Kidney capillary endothelial cell (primary cell): ENCODE measurements at places on chromosomes 6 and 20.

GRCh38 chr6:166005401-166005943 is 162.2 kb downstream of the TBXT start:
- DNase-seq: no peak

DNA sequence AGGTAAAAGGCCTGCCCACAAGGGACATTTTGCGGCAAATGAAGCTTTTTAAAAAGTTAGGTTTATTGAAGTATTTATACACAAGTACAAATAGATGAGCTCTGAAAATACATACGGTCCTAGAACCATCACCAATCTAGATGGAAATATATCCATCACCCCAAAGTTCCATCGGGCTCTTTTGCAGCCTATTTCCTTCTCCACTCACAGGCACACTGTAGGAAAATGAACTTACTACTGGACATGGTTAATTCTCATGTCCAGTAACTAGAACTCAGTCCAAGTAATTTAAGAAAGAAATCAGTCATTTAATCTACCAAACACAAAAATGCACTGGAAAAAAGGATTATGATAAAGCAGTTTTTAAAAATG is 6.2 kb downstream of the PCNA start:
- DNase-seq: no peak

GRCh38 chr20:62294516-62294915 is 8.3 kb upstream of the ADRM1 start:
- peak; percentile 25 for DNase-seq

- DNase-seq: no peak
These were observed 67.1 kb downstream of the ESF1 start for GRCh38 chr20:13717631-13718044.

DNA sequence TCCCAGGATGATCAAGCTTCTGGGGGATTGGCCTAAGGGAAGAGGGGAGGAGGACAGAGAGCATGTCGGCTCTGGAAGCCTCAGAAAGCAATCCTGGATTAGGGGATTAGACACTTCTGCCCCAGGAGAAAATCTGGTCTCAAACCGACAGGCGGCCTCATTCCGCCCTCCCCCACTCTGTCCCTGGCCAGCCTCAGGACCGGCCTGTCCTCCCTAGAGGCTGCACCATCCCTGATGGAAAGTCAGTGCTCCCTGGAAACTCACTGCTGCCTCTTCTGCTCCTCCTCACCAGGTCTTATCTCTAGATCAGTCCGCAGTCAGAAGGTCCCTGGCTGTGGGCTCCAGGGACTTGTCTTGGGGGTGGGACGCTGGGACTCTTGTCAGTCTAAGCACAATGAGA is 905 bp upstream of the SLC12A5 start:
- no peak for DNase-seq

GRCh38 chr20:42740226-42740870 is 449.4 kb downstream of the PTPRT start:
- DNase-seq: no peak

GRCh38 chr6:56650191-56650590 is 7.5 kb upstream of the DST start:
- no peak for DNase-seq

GRCh38 chr6:1424306-1424927 is 35.0 kb downstream of the FOXF2 start:
- peak; percentile 46 for DNase-seq

DNA sequence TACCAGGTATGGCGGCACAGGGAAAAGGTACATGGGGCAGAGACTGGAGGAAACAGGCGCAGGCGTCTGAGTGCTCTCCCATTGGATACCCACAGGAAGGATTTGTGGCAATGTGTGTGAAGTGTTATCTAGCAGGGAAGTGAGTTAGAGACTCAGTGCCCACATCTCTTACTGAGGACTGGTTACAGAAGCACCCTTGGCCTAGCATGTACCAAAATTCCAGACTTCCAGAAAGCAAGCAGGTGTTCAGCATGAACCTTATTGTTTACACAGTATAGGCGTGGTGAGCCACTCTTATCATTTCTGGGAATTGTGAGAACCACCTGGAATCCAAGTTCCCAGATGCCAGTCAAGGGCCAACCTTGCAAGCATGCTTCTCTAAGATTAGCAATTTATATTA is 14.2 kb downstream of the MANBAL start:
- no peak for DNase-seq

GRCh38 chr6:136289579-136290409 is at the start of gene BCLAF1:
TSS of gene BCLAF1 (minus strand) at chr6:136289846. CDS start at chr6:136279866, 9,980 bp downstream.
- DNase-seq: peak; percentile 98

DNA sequence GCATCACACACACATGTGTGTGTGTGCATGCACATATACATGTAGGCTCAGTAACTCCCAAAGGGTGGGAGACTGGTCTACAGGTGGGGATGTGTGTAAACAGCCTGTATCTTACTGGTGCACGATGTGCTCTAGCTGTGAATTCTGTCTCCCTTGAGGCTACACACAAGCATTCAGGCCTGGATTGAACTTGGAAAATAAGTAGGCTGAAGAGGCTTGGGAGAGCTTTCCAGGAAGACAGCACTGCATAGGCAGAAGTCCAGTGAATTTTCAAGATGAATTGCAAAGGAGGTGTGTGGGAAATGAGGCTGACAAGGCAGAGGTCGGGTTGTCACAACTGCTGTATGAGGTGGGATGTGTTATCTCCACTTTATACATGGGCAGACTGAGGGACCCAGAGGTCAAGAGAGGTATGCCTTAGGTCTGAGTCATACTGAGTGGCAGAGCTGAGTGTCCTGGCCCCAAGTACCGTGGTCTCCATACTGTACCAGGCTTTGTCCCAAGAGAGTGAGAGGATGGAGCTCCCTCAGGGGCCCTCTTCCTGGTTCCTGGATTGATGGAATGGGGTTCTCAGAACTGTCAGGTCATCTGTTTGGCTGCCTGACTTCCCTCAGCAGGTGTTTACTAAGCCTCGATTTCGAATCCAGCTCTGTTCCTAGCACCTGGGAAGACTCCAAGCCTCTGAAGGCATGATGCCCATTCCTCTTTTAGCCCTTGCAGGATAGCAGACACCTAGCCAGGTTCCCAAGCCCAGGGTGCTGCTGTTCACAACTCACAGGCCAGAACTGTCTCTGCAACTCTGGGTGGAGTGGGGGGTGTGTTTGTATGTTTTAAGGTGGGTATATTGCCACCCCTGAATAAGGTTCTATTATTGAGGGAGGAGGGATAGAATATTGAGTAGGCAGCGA is 14.4 kb downstream of the SNPH start:
- no peak for DNase-seq

GRCh38 chr6:13396241-13396792 is 68.0 kb upstream of the TBC1D7 start:
- DNase-seq: no peak

GRCh38 chr20:64025826-64026412 is 10.1 kb upstream of the C20orf204 start:
- no peak for DNase-seq

- no peak for DNase-seq
These were observed 94.3 kb downstream of the CDC5L start for GRCh38 chr6:44481760-44482159.

DNA sequence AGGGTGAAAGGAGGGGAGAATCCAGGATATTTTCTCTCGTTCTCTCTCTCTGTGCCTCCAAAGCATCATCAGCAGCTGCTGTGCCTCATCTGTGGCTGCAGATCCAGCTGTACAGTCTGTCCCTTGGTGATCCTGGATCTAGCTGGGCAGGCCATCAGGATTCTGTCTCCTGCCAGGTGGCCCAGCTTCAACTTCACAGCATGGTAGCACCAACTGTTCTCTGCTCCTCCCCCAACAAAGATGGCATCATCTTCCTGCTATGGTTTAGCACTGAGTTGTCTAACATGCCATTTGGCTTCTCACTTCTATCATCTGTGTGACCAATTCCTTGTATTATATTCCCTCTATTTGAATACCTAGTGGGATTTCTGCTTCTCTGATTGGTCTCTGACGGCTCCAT is 28.6 kb upstream of the ARFGEF2 start:
- DNase-seq: no peak

DNA sequence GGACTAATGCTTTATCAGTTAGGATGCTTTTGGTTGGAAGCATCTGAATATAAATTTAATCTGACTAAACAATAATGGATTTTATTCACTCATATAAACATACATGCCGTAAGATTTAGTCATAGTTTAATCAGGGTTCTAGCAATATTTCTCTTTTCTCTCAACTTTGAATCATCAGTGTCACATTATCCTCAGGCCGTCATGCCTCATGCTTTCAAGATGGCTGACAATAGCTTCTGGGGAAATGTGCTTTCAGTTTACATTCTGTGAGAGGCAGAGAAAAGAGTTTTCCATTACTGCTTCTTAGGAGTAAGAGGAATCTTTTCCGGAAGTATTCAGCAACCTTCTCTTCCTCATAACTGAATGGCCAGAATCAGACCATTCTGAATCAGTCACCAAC is 162.2 kb downstream of the GJA1 start:
- DNase-seq: no peak

DNA sequence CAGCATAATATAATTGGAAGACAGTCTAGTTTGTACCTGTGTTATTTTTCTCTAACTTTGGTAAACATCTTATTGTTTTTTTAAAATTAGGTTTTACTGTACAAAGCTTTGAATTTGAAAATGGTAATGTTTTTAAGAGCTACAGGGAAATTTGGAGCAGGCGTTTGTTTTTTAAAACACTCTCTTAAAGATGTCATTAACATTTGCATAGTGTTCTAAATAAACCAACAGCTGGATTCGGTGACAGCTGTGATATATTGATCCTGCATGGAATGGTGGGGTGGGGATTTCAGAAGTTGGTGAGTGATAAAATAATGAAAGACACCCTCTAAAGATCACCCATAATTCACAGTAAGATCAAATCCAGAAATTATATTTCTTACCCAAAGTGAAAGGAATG is 97.9 kb upstream of the PRL start:
- DNase-seq: no peak

DNA sequence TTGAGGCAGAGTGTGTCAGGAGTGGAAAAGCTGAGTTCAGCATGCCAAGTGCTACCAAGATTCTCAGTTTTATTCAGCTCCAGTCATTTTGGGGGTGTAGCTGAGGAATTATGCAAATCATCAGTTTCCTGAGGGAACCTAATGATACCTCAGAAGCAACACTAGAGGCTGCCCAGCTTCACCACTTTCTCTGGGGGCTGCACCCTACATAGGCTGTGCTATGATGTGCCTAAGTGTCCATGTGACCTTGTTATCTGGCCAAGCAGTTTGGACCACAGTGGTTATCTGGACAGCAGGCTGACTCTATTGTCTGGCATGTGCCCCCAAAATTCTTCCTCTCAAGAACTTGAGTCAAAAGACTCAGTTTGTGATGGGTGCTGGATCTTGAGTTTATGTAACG is 374.6 kb upstream of the SYNCRIP start:
- DNase-seq: no peak

DNA sequence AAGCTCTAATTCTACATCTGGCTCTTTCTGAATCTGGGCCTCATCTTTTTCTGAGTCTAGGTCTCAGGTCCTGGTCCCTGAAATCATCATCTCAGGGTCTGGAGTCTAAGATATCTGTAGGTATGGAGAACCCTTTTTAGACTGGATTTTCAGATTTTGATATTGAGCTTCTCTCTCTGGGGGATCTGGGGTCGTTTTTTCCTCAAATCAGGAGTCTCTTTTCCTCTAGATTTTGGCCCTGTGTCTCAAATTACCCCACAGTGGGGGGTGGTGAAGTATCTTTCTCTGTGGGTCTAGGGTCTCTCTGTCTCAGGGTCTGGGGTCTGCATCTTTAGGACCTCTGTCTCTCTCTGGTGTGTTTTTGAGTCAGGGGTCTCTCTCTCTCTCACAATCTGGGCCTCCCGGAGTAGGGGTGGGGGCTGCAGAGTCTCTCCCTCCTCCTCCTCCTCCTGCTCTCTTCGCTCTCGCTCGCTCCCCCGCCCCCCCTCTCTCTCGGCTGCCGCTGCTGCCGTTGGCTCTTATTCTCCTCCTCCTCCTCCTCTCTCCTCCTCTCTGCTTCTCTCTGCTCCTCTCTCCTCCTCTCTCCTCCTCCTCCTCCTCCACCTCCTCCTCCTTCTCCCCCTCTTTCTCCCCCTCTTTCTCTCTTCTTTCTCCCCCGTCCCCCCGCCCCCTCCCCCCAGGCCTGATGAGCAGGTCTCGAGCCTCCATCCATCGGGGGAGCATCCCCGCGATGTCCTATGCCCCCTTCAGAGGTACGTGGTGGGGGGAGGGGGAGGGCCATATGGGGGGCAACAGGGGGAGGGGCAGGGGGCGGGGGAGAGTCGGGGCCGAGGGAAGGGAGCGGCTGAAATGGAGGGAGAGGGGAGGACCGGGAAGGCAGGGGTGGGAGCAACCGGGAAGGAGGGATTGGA is at the start of gene SYNGAP1:
TSS of gene SYNGAP1 (plus strand) at position 486 of the 911 bp plus-strand sequence. CDS start at position 686, 200 bp downstream.
- no peak for DNase-seq

- no peak for DNase-seq
These were observed 119.9 kb upstream of the PRND start for GRCh38 chr20:4601630-4602296.

- DNase-seq: no peak
These were observed 17.8 kb downstream of the MAP3K5 start for GRCh38 chr6:136774228-136775041.

DNA sequence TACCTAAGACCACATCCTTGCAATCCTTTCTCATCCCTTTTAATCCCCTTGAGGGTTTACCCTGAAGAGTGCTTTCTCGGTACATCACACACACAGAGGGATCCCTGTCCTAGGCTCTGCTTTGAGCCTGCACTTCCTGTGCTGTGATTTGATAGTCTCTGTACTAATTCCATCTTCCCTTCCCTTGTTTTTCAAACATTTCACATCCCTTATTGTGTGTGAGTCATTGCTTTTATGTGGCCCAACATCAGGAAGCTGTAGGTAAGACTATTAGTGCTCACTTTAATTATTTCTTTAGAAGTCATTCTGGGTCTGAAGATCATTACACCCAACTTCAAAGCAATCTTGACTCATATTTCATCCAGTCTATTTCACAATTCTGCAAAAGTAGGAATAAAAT is 57.2 kb upstream of the ANKEF1 start:
- DNase-seq: peak; percentile 10

DNA sequence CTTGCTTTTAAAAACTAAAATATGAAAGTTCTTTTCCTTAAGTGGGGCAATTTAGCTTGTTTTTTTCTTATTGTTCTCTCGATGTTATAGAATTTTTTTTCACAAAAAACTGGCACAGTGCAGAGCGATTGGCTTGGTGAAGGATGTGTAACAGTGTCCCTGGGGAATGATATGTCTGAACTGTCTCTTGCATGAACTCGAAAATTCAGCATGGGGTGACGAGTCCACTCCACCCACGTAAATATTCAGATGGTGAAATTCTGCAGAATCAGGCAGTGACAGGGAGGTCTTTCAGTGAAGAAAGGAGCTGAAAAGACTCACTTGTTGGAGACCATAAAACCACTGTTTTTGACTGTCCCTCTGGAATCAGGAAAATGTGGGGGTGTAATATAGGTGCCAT is 505.3 kb downstream of the MMUT start:
- DNase-seq: no peak

- DNase-seq: peak; percentile 41
These were observed 78.7 kb upstream of the PHACTR3 start for GRCh38 chr20:59525500-59526241.

DNA sequence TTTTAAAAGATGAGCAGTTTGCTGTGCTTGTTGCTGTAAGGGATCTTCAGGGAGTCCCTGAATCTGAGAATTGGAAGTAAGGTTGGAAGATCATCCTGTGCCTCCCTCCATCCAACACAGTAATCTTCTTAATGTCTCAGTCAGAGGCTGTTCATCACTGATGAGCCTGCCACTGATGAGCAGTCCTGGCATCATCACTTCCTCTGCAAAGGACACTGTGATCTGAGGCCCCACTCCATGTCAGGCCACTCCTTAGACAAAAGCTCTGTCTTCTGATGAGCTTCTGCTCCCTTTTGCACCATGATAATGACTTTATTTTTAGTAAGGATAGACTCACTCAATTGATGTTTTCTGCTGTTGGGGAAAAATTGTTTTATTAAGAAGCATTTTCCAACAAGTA is 121.0 kb downstream of the UST start:
- DNase-seq: no peak

GRCh38 chr6:121858986-121859385 is 423.5 kb downstream of the GJA1 start:
- no peak for DNase-seq
